Stimulated activated CD8-positive, alpha-beta memory T cell treated with anti-CD3 and anti-CD28 coated beads, Interleukin-15, amount 100 ng/mL, for 1 hour (primary cell): ENCODE measurements at places on chromosomes 11 and 22.

- DNase-seq: no peak
Observed at GRCh38 chr11:92411431-92411830, 186.8 kb downstream of the FAT3 start.

- no peak for DNase-seq
Observed at GRCh38 chr22:20219667-20220628, 48.2 kb downstream of the RTN4R start.

GRCh38 chr11:64396079-64396591, 37.2 kb downstream of the RPS6KA4 start:
- no peak for DNase-seq

DNA sequence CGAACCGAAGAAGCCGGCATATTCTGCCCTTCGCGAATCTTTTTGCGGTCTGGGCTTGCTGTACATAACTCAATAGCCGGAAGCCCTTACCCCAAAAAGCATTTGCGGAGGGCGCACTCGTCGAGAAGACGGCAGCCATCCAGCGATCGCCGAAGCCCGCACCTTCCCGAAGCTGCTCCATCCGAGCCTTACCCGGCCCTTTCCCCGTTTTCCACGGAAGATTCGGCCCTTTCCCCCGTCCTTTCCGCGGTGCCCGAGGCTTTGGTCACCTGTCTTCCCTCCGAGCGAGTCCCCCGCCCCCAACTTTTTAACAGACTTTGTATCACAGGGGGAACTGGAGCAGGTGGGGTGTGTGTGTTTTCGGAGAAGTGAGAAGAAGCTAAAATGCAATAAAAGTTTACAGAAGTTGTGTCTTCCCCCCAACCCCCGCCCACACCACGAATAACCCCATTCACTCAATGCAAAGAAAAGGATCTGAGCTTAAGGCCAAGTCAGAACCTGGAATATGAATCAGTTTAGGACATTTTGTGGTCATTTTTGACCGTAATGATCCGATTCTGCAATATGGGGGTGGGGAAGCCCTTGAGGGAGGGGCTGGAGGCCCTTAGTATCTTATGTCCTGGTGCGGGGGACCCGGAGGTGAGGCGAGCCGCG, 99.0 kb upstream of the HSD17B12 start:
- DNase-seq: no peak

- DNase-seq: no peak
Observed at GRCh38 chr11:47394050-47394321, 14.4 kb upstream of the SLC39A13 start.

DNA sequence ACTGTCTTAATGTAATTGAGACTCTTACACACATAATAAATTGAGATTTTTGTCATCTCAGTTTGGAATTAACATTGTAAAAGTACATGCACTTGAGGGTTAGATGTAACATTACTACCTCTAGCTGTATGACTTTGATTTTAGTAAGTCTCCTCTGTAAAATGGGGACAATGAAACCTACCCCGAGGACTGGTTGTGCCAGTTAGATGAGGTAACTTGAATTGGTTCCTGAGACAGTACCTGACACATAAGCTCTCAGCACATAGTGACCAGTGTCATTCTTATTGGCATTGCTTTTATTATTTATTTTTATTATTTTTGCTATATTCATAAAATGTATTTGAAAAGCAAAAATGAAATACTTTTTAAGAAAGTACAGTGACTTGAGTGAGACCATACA, 114.8 kb downstream of the TEAD1 start:
- no peak for DNase-seq

GRCh38 chr11:93279851-93280347, 50.6 kb upstream of the DEUP1 start:
- DNase-seq: no peak

DNA sequence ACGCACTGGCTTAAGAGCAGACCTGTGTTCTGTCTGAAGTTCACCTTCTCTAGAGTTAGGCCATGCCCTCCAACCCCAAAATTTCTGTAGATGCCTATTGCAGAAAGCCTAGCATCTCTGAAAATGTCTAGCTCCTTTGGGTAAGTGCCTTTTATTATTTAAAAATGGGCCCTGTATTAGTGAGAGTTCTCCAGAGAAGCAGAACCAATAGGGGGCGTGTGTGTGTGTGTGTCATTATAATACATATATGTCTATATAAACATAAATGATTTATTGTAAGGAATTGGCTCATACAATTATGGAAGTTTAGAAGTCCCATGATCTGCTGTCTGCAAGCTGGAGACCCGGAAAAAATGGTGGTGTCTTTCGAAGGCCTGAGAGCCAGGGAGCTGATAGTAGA, 144.7 kb downstream of the TTC17 start:
- DNase-seq: no peak

DNA sequence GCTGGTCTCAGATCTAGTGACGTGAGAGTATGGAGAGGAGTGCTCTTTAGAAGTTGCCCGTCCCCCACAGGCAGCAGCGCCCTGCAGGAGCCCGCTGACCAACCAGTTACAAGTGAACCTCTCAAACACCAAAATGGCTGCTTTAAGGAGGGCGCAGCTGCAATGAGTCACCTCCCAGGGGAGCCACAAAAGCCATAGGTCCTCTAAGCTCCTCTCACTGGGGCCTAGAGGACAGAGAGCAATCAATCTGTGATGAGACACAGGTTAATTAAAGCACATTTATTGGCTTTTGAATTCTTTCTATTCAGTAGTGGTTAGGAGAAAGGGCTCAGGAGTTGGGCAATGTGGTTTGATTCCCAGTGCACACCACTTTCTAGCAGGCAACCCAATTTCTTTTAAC, 15.5 kb upstream of the RAPSN start:
- DNase-seq: no peak

DNA sequence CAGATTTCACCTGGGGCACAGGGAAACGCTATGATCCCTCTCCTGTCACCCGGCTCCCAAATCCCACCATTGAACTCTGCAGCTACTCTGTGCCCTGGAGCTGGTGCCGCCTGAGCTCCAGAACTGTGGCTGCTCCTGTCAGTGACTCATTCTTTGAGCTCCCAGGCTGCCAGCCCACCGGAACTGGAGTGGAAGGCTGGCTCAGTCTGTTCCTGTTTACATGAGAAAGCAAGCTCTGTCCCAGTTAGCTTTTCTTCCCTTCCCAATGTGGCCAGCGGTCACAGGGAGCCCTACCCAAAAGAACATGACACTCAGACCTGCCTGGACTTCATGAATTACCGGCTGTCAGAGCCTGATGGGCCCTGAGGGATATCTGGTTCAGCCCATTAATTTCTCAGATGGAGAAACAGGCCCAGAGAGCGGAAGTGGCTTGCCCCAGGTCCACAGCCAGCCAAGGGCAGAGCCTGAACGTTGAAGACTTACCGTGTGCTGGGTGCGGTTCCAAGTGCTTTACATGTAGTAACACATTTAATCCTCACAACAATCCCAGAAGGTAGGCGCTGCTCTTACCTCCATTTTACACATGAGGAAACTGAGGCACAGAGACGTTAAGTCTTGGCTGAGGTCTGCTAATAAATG, 23.8 kb upstream of the IGSF22 start:
- no peak for DNase-seq

DNA sequence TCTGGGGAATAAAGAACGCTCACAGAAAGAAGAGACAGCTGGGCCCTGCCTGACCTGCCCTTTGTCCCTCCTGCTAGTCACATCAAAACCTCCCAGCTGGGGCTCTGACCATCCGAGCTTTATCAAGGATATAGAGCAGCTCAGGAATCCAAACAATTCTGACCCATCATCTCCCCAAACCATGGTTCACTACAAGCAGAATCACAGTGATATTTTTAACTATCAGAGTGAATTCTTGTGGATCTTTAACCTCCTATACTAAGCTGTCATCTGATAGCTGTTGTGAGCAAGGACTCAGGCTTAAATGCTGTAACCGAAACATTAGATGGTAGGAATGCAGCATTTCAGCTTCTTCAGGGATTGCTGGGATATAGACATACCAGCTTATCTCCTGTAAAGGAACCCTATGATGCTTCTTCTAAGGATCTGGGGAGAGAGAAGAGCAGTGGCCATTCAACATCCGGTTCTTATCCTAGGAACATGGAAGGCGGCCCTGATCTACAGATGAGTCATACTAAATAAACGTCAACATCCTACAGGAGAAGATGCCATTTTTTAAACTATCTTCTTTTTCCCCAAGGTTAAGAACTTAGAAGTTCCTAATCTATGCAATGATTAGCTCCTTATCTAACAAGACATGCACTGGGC, 84.7 kb upstream of the AKIP1 start:
- no peak for DNase-seq

DNA sequence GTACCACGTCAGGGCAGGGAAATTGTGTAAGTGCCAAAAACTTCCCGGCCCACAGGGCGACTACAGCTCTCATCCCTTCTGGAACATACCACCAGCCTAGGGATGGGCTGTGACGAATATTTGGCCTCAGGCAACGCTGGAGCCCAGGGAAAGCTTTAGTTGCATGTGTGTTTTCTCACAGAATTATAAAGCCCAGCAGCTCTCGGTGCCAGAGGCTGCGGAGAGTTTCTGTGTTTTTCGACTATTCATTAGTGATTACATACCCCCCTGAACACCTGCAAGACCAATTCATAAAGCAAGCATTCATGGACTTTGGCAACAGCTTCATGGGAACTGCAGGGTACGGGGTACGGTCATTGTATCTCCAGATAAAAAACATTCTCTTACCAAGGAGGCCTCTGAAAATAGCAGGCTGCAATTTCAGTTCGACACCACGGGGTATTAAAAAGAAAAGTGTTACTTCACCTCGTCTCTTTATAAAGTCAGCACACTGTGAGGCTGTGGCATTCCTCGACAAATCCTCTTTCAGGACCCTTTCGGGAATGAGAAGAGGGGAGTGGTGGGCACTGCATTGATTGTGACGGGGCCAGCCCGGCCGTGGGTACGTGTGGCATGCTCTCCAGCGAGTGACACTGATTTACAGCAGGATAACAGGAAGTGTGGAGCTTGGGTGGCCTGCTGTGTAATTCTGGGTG, 243.6 kb upstream of the SORL1-AS1 start:
- DNase-seq: no peak

DNA sequence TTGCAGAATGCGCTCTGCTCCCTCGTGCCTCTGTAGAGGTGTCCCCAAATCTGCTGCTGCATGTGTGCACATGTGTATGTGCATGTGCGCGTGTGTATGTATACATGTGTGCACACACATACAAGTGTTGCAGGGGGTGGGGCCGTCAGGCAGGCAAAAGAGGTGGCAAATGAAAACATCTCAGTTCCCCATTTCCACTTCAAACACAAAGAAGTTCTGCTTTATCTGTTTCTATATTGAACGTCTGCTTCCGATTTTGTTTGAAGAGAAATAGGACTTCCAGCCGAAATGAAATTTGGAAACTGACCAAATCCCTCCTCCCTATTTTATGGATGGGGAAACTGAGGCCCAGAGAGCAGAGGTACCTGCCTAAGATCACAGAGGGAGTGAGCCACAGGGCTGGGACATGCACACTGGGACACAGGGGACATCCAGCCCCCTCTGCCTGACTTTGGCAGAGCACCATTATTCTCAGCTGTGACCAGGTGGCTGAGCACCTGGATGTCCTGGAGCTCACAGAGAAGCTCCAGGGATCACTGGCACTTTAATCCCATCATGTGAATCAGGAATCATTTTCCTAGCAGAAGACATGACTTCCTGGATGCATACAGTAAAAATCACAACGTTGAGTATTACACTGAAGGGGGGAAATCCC, 41.2 kb upstream of the ALX4 start:
- DNase-seq: no peak

DNA sequence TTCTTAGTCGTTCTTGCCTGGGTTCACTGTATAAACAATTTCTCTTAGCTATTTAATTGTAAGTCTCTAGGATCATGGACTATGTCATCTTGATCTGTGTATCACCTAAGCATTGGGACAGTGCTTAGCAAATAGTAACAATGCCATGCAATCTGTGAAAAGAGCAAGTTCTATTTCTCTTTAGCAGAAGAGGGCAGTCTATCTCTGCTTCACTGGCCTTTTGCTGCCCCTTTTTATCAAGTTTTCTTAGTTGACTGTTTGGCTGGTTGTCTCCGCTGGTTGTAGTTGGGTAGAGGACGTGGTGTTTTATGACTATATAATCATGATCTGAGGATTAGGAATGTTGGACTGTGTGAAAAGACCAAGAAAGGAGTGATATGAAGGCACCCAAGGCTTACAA, 315.0 kb downstream of the JRKL start:
- no peak for DNase-seq

GRCh38 chr11:8265681-8266241, 2.1 kb upstream of the LMO1 start:
- no peak for DNase-seq

GRCh38 chr22:38873469-38874411, 1.7 kb upstream of the CBX6 start:
- DNase-seq: peak; percentile 22

DNA sequence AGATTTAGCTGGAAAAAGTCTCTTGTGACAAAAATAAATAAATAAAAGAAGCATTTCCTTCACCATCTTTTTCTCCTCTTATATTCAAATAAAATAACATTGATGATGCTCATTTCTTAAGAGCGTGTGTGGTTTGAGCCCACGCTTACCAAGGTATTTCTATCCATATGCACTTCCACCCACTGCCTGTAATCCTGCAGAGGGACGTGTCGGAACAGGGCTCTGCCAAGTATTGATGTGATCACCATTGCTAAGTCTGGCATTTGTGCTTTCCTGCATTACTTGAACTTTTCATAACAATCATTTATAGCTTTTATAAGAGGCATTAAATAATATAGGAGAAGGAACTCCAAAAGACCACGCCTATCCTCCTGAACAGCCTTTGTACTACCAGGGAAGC, 107.6 kb downstream of the SHANK2 start:
- no peak for DNase-seq

DNA sequence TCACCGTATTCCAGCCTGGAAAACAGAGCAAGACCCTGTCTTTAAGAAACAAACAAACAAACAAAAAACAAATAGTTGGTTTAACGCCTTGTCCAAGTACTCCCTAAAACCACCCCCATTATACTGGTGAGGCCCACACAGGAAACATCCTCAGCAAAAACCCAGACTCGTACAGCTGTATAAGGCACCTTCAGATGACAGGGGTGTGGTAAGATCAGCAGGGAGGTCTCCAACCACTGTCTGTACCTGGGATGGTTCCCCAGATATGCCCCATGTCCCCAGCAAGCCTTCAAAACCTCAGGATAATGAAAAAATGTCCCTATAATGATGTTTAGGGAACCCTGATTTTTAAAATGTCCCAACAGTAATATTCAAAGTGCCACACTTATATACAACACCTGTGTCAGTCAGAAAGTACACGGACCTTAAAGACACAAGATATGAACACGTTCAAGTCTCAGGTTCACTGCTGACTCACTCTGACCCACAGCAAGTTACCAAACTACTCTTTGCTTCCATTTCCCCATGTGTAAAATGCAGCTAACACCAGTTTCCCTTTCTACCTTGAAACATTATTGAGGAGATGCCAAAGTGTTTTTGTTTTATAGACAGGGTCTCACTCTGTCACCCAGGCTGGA, 9.3 kb downstream of the SF3A1 start:
- no peak for DNase-seq

DNA sequence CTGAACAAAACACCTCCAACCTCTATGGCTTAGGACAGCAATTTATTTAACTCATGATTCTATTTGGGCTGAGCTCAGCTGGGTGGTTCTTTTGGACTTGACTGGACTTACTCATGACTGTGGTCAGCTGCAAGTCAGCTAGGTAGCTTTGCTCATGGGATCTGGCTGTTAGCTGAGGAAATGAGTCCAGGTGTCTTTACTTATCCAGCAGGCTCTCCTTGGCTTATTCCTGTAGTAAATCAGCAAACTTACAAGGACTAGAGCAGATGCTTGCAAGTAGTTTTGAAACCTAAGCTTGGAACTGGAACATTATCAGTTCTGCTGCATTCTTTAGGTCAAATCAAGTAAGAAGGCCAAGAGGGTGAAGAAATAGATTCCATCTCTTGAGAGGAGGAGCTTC, 8.0 kb upstream of the HIKESHI start:
- DNase-seq: no peak

- DNase-seq: no peak
Observed at GRCh38 chr11:17744151-17744940, 9.8 kb downstream of the KCNC1 start.
